ENCODE measurements at places on chromosomes 12 and 14. TPM values are rescaled to one million over a fixed set of nuclear protein-coding genes. Genes with fewer than 3 reads are reported as not detected.

CPSF2 gene
- polyA plus RNA-seq: 14.2 TPM

DNA sequence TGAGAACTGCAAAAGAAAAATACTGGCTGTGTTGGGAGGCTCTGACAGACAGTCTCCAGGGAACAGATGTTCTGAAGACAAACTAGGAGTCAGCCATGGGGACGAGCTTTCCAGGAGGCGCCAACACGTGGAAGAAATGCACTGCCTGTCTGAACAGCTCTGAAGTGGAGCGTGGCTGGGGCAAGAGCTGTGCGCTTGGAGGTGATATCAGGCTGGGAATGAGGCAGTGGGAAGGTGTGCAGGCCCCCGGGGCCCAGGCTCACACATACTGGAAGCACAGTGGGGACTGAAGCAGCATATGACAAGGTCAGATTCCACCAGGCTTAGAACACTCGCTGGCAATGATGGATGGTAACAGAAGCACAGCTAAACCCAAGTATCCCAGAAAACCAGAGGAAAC lies 17.5 kb downstream of the APPL2 start:
- DNase-seq: no peak

RND1 gene
- 0.31 TPM for polyA plus RNA-seq

GRCh38 chr12:91893476-91893875 lies 252.2 kb downstream of the BTG1 start:
- no peak for DNase-seq

- no peak for DNase-seq
These were observed 205.1 kb upstream of the TBX3 start for GRCh38 chr12:114888928-114889584.

GUCY2C gene
- not detected for polyA plus RNA-seq

- no peak for DNase-seq
These were observed 1090.6 kb downstream of the GALC start for GRCh38 chr14:86902176-86902950.

DNA sequence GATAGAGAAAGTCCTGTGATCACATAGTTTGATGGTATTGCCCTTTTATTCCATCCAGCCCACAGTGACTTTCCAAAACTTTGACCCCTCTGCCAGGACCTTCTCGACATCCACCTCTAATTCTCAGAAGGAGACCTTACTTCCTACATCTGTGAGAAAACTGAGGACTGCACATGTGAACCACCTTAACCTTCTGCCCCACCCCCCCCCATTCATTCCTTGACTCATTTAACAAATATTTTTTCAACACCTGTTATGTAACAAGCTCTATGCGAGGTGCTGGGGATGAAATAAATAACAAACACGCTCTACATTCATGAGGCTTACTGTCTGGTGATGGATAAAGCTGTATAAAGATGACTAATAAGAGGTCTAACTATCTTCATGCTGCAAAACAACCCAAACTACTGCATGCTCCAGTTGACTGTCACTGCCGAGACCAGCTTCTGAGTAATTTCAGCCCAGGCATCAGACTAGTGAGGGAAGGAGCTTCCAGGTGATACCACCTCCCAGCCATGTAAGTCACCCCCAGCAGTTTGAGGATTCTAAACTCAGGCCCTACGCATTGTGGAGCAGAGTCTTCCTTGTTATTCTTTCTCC lies 1.9 kb upstream of the HAL start:
- DNase-seq: no peak

- no peak for DNase-seq
These were observed 145.7 kb downstream of the SAMD4A start for GRCh38 chr14:54712465-54713200.

DNA sequence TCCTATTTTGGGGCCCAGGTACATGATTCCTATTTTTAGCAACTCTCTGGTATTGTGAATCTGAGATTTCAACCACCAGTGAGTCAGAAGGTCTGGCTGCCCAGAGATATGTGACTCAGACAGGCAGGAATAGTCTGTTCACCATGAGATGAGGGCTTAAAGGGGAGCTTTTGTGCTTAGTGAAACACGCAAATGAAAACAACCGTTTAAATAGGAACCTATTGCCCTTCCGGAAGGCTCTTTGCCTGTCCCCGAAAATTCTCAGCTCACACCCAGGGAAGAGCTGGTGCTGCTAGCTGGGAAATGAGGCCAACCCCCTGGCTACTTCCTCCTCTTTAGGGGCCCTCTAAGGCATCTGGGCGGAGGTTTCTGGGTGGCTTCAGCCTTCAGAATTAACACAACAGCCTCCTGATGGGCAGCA lies 283.6 kb downstream of the CACNA1C start:
- peak; percentile 91 for DNase-seq

- no peak for DNase-seq
These were observed 39.8 kb downstream of the RNF34 start for GRCh38 chr12:121439715-121440114.

BDKRB1 gene
- 3.8 TPM for polyA plus RNA-seq

NGDN gene
- 34.5 TPM for polyA plus RNA-seq

NFATC4 gene
- polyA plus RNA-seq: 151 TPM

METTL25 gene
- polyA plus RNA-seq: 2.3 TPM

RASSF8 gene
- 35.8 TPM for polyA plus RNA-seq

- no peak for DNase-seq
These were observed 21.6 kb upstream of the TMCC3 start for GRCh38 chr12:94671917-94672316.

AKAP6 gene
- 22.9 TPM for polyA plus RNA-seq

GRCh38 chr14:50062438-50063085 lies 53.8 kb downstream of the VCPKMT start:
- DNase-seq: no peak

GRCh38 chr12:1318327-1319031 lies 275.9 kb downstream of the FBXL14 start:
- DNase-seq: peak; percentile 29

KRT72 gene
- polyA plus RNA-seq: not detected

GRCh38 chr14:61603736-61604135 lies 91.6 kb upstream of the HIF1A start:
- DNase-seq: no peak

GRCh38 chr12:45425426-45425825 lies 209.5 kb downstream of the ANO6 start:
- peak; percentile 66 for DNase-seq

DNA sequence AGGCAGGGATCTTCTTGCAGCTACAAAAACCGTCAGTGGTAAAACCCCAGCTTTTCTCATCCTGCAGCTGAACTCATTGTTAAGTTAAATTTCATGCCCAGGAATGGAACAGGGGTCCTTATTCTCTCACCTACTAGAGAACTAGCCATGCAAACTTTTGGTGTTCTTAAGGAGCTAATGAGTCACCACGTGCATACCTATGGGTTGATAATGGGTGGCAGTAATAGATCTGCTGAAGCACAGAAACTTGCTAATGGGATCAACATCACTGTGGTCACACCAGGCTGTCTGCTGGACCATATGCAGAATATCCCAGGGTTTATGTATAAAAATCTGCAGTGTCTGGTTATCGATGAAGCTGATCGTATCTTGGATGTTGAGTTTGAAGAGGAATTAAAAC lies 68.9 kb downstream of the DCAF5 start:
- DNase-seq: no peak

Measured in BJ (cell line).